H9 (cell line): ENCODE measurements at places on chromosomes 3 and 15.
A peak's percentile ranks its signal among the peaks of the same experiment; 100 is the strongest.

DNA sequence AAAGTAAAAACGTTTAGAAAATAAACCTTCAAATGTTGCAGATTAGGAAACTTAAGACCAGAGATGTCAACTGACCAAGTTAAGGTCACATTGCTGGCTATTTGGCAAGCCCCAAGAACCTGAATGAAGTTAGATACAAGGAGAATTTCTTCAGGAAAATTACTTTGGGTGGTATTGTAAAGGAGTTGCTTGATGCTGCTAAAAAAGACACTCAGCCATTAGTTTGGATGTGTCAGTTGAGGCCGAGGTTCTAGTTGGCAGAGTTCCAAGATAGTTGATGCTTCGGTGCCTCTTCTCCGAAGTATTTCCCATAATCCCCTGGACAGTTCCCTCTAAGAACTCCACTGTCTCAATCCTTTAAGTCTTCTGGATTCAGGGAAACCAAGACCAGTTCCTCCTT is 24.3 kb downstream of the SIAH2 start:
- H3K36me3 ChIP-seq, result 0 out of 3 replicates have a peak, but pooled peaks cover 4% of the 10 kb centered on the region
- DNase-seq, result no peak
- no peak overlapping the region for H3K4me3 ChIP-seq

- no peaks in the 10 kb centered on the region for H3K27me3 ChIP-seq
- no peak for DNase-seq
- H3K27ac ChIP-seq, result no peak overlapping the region
Measured at GRCh38 chr15:85927931-85928537, 133.3 kb upstream of the KLHL25 start.

GRCh38 chr3:171194965-171195364 is 168.4 kb upstream of the SLC2A2 start:
- H3K4me3 ChIP-seq, result no peak overlapping the region
- DNase-seq, result no peak
- peaks cover 4% of the 10 kb centered on the region; the same call in 2 of the 3 replicates for H3K36me3 ChIP-seq
- no peak overlapping the region for H3K27ac ChIP-seq
- no peaks in the 10 kb centered on the region for H3K27me3 ChIP-seq

DNA sequence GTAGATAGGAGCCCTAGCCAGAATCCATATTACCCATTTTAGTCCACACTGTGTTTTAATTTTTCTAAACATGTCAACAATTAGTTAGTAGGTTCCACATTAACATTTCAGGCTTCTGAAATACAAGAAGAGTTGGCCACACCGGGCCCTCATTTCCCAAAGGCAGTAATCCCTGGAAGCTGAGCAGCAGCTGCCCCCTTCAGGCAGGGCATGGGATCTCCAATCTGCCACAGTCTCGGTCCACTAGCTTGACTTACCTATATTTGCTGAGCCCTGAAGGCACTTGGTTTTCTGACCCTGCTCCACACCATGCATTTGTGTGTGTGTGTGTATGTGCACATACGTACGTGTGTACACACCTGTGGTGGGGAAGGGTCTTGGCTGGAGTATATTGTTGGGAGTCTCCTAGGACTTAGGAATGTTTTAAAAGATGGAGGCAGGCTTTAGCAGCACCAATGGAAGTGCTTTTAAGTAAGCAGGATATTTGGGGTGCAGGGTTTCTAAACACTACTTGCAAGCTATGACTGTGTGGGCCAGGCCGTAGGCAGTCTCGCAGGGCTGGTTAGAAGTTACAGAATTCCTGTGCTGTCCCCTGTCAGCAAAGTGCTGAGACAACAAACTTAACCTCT is 71.2 kb upstream of the SOX14 start:
- no peak overlapping the region for H3K4me3 ChIP-seq
- H3K27me3 ChIP-seq, result no peaks in the 10 kb centered on the region
- no peaks in the 10 kb centered on the region for H3K36me3 ChIP-seq
- DNase-seq, result peak; percentile 79
- H3K27ac ChIP-seq, result no peak overlapping the region

- H3K27ac ChIP-seq, result no peak overlapping the region
- no peak overlapping the region for H3K4me3 ChIP-seq
- no peak for DNase-seq
- no peaks in the 10 kb centered on the region for H3K36me3 ChIP-seq
- H3K4me1 ChIP-seq, result no peaks in the 10 kb centered on the region
Measured at GRCh38 chr3:48388966-48389365, 16.9 kb downstream of the FBXW12 start.

DNA sequence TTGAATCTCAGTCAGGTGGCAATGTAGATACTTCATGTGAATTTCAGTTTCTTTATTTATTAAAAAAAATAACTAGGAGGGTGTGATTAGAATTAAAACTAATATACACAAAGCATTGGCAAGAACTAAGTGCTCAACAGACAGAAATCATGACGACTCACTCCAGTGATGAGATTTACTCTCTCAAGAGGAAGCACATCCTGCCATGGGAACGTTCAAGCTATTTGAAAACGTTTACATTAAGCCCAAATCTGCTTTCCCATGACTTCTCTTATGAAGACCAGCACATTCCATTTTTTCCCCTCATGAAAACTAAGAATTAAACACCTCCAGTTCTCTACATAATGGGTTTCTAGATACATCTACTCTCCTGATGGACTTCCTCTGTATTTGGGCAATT is 8.5 kb downstream of the WDR53 start:
- no peaks in the 10 kb centered on the region for H3K4me1 ChIP-seq
- DNase-seq, result no peak
- peaks cover 2% of the 10 kb centered on the region; the same call in 2 of the 3 replicates for H3K36me3 ChIP-seq
- no peak overlapping the region for H3K4me3 ChIP-seq
- no peak overlapping the region for H3K27ac ChIP-seq

DNA sequence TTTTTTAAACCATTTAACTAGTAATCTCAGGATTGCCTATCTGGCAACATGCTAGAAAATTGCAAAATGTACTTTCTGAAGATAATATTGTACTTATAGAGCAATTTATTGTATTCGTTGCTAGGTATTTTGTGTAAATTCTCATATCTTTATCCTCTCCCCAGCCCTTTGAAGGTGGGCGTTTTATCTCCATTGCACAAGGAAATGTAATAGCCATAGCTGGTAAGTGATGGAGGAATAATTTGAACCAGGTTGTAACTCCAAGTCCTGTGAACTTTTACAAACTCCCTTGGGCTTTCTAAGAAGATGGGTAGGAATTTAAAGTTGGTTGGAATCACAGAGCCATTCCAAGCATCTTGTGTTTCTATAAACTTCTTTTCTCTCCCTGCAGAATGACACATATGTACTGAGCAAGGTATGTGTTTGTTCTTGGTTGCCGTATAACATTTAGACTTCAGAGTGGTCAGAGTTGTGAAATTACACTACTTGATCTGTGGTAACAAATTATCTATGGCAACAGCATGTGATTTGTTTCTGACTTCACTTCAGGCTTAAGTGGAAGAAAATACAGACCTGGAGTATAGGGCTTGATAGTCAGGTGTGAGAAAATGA is 170.9 kb downstream of the AKAP13 start:
- no peak overlapping the region for H3K4me3 ChIP-seq
- no peak for DNase-seq
- no peak overlapping the region for H3K27ac ChIP-seq
- H3K4me1 ChIP-seq, result no peaks in the 10 kb centered on the region; the same call in 1 of the 2 replicates

GRCh38 chr15:63382966-63383710 is 1.5 kb upstream of the CA12 start:
- H3K27ac ChIP-seq, result no peak overlapping the region
- no peaks in the 10 kb centered on the region; the same call in 1 of the 2 replicates for H3K4me1 ChIP-seq
- H3K36me3 ChIP-seq, result no peaks in the 10 kb centered on the region
- peaks cover 9% of the 10 kb centered on the region; the same call in 1 of the 2 replicates for H3K27me3 ChIP-seq

DNA sequence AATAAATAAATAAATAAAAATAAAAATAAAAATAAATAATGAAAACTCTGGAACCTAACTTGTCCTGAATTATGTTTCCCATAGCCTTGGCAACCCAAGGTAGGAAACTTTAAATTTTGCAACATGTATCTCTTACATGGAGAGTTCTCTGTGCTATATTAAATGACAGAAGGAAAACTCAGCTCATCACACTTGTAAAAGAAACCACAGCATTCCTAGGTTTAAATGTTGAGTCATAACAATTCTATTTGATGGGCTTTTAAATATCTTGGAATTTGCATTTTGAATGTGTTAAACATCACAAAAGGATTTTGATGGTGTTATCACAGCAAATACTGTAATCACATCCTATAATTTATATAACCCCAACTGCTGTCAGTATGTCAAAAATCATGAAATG is 144.2 kb downstream of the LRTM1 start:
- H3K4me3 ChIP-seq, result no peak overlapping the region
- DNase-seq, result no peak
- H3K27ac ChIP-seq, result no peak overlapping the region
- H3K36me3 ChIP-seq, result no peaks in the 10 kb centered on the region; the same call in 1 of the 3 replicates
- no peaks in the 10 kb centered on the region for H3K27me3 ChIP-seq
- H3K4me1 ChIP-seq, result no peaks in the 10 kb centered on the region

DNA sequence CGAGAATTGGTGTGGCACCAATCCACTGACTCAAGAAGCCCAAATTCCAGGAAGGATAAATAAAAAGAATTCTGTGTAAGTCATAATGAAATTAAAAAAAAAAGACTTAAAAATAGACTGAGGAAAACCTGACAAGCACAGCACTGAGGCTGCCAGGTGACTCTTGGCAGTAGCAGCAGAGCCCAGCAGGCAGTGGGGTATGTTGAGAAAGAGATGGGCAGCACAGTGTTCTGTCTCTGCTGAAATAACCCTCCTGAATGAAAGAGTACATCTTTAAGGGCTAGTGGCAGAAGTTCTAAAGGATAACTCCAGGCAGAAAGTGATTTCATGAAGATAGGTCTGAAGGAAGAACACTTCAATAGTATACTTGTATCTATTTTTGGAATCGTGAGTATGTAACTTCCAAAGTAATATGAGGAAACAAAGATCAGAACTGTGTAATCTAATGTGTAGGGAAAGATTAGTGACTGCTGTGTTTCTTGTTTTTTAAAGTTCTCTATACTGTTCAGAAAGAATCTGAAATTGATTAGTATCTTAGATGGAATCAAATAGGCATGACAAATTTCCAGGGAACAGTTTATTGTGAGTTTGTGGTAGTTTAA is 75.9 kb downstream of the RAB7A start:
- no peak overlapping the region for H3K27ac ChIP-seq
- no peak overlapping the region for H3K4me3 ChIP-seq
- no peaks in the 10 kb centered on the region for H3K27me3 ChIP-seq
- DNase-seq, result no peak
- peaks cover 56% of the 10 kb centered on the region for H3K36me3 ChIP-seq

DNA sequence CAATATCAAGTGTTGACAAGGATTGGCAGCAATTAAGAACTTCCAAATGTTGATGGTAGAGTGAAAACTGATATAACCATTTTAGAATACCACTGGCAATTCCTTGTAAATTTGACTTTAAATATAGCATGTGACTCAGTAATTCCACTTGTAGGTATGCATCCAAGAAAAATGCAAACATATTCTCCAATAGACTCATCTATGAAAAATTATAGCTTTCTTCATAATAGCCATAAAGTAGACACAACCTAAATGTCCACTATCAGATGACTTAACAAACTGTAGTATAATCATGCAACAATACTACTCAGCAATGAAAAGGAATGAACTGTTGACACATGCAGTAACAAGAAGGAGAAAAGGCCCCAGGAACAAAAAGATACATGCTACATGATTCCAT is 988.1 kb downstream of the FHIT start:
- H3K27me3 ChIP-seq, result no peaks in the 10 kb centered on the region
- H3K4me3 ChIP-seq, result no peak overlapping the region
- no peak for DNase-seq
- H3K36me3 ChIP-seq, result no peaks in the 10 kb centered on the region
